ENCODE measurements at places on chromosomes 13 and 19.

DNA sequence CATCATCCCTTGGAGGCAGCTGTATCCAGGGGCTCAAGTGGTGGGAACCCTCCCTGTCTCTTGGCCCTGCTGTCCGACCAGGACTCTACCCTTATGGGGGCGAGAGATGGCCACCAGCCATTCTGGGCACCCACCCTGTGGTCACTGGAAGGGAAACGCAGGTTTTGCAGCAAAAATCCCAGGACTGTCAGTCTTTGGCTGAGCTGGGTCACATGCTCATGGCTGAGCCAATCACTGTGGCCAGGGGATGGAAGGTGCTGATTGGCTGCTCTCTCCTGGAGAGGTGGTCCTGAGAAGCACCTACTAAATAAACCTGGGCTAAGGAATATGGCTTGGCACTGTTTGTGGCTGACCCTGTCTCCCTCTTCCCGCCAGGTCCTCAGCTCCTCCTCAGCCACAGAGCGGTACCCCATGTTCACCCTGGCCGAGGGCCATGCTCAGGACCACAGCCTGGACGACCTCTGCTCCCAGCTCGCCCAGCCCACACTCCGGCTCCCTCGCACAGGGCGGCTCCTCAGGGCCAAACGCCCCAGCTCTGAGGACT is 8.9 kb downstream of the ATG4D start:
- no peak for DNase-seq

GRCh38 chr13:98778749-98779148 is 26.3 kb upstream of the SLC15A1 start:
- no peak for DNase-seq

- no peak for DNase-seq
These were observed 395.5 kb upstream of the NBEA start for GRCh38 chr13:34546344-34547250.

- DNase-seq = no peak
These were observed 2.5 kb upstream of the UBE2M start for GRCh38 chr19:58560921-58561320.

DNA sequence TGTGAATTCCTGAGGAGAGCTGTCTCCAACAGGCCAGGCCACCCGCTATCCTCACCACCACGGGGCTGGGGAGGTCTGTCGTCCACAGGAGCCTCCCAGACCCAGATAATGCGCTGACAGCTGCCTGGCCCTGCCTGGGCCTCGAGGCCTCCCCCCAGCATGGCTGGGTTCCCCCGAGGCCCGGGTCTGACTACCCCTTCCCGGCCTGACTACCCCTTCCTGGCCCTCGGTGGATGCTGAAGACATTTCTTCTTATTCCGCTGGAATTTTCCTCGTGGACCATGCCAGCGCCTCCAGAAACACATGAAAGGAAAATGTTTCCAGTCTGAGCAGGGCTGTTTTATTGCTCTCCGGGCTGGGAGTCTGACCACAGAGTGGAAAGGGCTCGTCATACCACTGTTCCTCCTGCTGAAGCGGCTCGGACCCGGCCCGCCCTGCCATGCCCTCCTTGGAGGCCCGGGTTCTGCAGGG is 16.8 kb upstream of the COMP start:
- DNase-seq = no peak

DNA sequence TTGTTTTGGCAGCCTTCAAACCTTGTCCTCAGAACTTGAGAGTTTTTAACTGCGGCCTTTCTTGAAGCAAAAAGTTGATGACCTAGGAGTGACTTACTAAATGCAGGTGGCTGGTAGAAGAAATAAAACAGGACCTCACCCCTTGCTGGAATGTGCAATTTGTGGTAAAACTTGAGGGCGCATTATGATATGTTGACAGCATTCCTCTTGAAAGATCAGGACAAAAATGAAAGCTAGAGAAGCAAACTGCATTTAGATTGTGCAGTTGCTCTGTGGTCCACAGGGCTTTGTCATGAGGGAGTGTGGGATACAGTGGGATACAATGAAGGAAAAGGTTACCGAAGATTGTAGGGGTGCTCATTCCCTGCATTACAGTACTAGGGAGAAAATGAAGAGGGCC is 504.2 kb downstream of the GPC6 start:
- no peak for DNase-seq

- DNase-seq = no peak
These were observed 982 bp downstream of the ZNF780B start for GRCh38 chr19:40055049-40055448.

DNA sequence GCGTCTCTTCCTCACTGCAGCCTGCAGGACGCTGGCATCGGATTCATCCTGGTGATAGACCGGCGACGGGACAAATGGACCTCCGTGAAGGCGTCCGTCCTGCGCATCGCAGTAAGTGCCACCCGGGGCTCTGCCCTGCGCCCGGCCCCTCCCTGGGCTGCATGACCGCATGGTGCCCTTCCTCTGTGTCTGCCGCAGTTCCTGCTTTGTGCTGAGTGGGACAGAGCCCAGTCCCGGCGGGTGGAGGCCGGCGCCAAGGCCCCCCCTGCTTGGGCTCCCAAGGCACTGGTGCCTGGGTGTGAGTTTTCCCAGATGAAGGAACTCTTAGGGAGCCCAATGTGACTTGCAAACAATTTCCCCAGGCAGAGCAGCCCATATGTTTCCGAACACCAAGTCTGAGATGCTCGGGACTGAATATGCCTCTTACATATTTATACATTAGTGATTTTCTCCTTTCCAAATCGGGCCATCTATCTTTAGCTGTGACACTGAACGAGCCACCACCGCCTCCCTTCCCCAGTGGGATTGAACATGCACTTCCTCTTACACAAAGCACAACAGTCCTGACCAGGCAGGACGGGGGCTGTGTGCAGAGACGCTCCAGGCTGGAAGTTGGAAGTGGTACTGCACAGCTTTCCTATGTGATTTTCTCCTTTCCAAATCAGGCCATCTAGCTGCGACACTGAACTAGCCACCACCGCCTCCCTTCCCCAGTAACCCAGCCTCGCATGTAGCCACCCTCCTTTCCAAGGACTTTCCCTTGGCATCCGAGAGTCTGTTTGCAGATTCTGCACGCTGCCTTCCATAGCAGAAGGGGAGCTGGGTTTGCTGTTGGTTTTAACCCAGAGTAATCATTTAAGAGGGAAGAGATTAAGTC is 60.1 kb upstream of the F7 start:
- DNase-seq = no peak

DNA sequence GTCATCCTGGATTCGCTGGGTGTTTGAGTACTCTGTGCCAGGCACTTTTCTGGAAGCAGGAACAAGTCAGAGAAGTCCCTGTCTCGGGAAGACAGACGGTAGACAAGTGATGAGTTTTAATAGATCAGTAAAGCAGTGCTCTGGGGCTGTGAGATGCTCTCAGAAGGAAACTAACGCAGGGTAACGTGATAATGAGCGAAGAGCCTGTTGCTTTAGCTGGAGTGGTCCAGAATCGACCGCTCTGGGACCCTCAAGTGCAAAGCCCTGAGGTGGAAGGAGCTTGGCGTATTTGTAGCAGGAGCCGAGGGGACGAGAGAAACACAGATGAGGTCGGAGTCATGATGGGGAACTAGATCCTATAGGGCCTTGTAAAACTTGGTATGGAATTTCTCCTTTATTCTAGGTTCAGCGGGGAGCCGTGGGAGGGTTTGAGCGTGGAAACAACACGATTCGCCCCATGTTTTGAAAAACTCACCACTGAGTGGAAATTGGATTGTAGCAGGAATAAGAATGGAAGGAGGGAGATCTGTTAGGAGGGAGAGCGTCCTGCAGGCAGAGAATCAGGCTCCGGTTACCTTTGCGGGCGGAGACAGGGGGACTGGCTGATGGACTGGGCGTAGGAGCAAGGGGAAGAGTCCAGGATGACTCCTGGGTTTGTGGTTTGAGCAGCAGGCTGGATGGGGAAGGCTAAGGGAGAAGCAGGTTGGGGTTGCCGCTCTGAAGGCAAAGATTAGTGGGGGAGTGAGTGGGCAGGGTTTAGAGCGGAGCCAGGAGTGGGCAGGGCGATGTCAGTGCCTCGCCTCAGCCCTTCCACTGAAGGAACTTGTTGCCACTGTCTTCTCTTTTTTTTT is 763 bp downstream of the POLD1 start:
- no peak for DNase-seq

Data from stimulated activated CD8-positive, alpha-beta memory T cell treated with anti-CD3 and anti-CD28 coated beads, Interleukin-15, amount 100 ng/mL, for 4 hours (primary cell).